ENCODE measurements at places on chromosomes 12 and 14.

GRCh38 chr14:50871914-50872732 is at the start of gene ABHD12B:
Gene ABHD12B, plus strand, starts transcription at chr14:50872053. Its CDS starts 122 bp downstream, at chr14:50872175.
- no peak for DNase-seq

GRCh38 chr14:55609681-55610080 is 29.7 kb downstream of the KTN1 start:
- no peak for DNase-seq

DNA sequence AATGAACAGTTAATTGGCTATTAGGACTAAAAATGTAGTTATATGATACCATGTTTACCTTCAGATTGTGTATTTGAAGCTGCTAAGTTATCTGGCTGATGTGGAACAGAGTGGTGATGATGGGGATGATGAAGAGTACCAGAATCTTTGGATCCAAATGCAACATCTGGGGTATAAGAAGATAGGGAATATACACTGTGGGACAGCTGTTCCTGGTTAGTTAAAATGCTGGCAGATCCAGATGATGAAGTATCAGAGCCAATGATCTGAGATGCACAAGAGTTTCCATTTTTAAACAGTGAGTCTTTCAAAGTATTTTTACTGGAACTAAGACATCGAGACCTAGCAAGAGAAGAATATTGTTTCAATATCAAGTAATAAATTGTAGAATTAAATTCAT is 31.6 kb downstream of the SENP1 start:
- DNase-seq = no peak

DNA sequence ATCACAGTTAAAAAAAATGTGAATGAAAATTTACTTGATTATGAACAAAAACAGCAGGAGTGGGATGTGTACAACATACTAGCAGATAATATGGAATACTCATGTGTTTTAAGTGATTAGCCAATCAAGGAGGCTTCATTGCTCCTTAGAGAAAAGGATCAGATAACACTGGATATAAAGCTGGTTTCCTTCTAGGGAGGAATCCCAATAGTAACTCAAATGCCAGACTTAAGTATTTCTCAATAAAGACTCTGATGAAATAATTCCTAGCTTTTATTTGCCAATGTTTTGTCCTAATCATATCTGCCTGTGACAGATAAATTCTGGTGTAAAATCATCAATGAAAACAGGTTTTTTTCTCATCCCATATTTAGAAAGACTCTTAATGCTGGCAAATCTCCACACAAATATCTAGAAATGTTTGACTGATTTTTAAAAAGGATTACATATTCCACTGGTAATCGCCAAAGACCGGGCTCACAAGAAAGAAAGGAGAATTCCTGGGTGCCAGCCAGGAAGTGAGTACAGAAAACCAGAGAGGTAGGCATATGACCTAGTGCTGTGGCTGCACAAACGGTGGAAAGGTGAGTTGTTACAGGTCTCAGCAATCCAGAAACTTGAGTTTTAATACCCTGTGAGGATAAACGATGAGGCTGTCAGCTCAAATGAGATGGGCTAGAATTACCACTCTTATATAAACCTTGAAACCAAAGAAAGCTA is 108.6 kb upstream of the TTC7B start:
- no peak for DNase-seq

DNA sequence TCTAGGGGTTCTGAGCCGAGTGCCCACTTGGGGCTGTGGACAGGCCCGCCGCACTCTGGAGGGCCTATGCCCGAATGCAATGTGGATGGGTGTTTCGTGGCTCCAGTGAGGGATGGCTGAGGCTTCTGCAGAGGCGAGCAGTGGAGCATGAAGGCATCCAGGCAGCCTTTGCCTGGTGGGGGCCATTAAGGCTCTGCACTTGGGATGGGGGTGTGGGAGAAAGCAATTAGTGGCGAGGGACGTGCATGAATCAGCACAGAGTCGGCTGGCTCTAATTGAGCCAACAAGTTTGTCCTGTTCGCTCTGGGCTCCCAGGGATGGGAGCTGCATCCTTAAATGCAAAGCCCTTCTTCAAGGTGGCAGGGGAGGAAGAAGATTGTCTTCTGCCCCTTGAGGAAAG is 346.9 kb upstream of the FKBP4 start:
- no peak for DNase-seq

DNA sequence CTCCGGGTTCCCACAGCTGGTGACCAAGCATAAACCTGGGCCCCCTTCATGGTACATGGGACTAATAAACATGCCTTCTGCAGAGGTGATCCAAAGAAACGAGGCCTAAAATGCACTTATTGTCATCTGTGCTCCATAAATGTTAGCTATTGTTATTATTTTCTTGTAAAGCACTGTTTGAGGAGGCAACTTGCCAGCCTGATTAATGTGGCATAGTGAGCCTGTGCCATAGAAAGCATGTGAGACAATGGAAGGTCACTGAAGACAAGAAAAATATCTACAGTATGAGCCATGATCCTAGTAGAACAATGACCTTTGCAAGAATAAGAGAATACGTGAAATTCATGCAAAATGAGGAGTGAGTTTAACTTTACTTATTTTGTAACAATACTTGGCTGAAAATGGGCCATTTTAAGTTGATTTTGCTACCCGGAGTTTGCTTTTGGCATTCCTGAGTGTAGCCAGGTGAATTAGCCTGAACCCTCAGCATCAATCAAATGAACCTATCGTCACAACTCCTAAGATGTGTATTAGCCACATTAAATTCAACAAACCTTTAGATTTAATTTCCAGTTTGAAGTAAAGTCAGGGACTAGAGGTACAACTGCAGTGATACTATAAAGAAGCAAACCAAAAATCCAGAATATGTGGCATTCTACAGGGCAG is 52.2 kb downstream of the CPM start:
- DNase-seq = no peak

DNA sequence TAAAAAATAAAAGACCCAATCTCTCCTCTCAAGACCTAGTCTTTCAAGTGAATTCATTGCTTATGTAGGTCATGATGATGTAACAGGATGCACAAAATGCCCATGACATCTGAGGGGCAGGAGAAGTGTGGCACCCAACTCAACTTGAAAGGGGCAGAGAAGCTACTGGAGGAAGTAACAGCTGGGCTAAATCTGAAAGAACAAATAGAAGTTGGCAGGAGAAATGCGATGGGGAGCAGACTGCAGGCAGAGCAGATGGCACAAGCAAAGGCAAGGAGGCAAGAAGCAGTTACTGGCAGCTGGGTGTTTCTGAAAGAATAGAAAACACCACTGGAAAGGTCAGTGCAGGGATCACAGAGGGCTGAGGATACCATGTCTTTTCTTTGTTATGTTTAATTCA is 14.6 kb downstream of the SLC38A4 start:
- no peak for DNase-seq

DNA sequence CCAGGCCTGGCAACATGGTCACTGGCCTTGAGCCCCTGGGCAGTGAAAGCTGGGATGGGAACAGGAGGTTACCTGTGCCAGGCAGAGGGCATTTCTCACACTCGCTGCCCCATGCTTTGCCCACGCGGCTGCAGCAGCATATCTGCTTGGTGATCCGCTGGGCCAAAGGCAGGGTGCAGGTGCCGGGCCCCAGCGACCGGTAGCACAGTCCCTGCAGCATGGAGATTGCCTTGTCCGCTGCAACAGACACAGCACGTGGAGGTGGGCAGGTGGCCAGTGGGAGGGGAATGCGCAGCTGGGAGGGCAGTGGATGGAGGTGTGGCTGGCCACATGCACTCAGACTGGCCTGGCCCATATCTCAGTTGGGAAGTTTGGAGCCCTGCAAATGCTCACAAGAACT is 35.3 kb downstream of the ISCA2 start:
- no peak for DNase-seq

- no peak for DNase-seq
These were observed 43.2 kb upstream of the YAF2 start for GRCh38 chr12:42281278-42281677.

- DNase-seq = no peak
These were observed 191.1 kb downstream of the TMX1 start for GRCh38 chr14:51431033-51431709.

DNA sequence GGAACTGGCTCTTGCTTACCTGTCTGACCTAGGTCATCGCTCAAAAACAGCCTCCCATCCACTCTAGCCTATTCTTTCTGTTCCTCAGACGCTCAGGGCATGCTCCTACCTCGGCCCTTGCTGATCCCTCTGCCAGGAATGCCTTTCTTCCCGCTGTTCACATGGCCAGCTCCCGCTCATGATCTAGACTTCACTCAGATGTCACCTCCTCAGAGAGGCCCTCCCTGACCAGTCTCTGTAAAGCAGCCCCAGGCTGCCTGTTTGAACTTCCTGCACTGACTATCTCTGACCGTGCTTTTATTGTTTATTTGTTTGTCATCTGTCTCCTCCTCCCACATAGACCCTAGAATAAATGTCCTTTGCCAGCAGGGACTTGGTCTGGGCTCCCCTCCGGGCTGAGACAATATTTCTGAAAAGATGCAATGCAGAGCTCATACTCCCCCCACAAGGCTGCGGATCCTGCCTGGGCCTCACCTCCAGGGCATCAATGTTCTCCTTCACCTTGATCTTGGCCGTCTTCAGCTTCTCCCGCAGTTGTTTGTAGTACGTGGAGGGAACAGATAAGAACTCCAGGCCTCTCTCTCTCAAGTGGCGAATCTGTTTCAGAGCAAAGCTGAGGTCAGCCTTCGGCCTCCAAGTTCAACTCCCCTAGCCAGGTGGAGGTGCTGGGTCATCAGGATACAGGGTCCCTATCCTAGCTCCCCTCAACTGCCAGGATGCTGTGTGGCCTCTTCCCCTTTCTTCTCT is 15.2 kb downstream of the HPD start:
- DNase-seq = no peak
